ENCODE measurements at places on chromosomes 11 and 22.

- DNase-seq: no peak
Measured at GRCh38 chr11:109939166-109939810, 153.9 kb upstream of the ZC3H12C start.

GRCh38 chr11:79949574-79949973 lies 508.7 kb upstream of the TENM4 start:
- DNase-seq: no peak

DNA sequence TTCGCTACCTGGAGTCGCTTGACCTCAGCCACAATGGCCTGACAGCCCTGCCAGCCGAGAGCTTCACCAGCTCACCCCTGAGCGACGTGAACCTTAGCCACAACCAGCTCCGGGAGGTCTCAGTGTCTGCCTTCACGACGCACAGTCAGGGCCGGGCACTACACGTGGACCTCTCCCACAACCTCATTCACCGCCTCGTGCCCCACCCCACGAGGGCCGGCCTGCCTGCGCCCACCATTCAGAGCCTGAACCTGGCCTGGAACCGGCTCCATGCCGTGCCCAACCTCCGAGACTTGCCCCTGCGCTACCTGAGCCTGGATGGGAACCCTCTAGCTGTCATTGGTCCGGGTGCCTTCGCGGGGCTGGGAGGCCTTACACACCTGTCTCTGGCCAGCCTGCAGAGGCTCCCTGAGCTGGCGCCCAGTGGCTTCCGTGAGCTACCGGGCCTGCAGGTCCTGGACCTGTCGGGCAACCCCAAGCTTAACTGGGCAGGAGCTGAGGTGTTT lies 12.8 kb downstream of the TSKU start:
- no peak for DNase-seq

DNA sequence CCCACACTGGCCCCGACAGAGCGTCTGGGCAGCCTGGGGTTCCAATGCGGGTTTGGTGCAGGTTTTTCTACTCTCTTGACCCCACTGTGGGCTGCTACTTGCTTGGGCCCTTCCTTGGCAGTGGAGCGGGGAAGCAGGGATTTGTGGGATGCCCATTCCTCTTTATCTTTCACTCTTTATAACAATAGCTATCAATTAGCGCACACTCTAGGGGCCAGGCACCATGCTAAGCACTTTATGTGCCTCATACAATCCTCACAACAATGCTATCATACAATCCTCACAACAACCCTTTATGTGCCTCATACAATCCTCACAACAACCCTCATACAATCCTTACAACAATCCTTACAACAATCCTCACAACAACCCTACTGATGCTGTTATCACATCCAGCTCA lies 12.7 kb downstream of the ACCS start:
- no peak for DNase-seq

DNA sequence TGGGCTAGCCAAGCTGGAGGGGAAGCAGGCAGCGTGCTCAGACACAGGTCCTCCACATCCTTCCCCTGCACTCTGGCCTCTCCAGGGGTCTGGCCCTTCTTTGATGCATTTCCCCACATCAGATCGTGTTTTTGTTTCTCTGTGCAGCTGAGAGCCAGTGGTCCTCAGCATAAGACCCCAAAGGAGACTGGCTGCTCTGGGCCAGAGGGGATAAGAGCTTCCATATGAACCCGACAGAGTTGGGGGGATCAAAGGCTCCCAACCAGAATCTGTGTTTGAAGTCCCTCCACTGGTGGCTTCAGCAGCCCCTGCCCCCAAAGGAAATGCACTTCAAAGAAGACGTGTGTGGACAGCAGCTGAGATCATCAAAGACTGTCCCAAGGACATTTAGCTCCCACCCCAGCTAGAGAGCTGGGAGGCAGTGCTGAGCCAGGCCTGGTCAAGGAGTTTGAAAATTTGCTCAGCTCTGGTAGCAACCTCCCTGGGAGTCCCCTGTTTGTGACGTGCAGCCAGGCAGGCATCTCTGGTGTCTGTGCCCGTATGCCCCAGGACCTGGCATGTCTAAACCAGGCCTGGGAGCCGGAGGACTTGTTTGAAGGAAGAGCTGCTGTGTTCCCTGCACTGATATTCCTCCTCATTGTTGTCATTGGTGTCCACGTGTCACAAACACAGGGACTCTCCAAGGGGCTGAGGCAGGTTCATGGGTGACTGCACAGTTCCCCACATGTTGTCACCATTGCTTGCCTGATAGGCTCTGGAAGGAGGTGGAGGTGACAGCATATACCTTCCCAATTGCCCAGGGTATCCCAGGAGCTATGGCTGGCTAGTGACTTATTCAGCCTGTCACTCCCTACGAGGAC lies 99.0 kb downstream of the AMOTL1 start:
- DNase-seq: no peak

DNA sequence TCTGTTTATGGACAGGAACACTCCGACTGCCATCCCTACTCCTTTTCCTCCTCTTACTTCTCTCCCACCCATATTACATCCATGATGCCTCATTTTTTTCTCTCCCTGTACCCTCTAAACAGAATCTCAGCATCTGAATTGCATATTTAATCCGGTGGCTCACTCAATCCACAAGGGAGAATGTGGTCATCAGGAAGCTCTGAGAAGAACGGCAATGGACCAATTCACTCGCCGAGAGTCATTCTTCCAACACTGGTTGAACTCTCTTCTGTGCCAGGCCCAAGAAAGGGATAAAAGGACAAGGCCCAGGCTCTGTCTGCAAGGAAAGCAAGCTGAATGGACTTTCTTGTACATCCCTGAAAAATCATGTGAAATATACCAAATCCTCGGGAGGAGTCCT lies 15.9 kb downstream of the MAP6 start:
- DNase-seq: no peak
